Thyroid gland (tissue), 4 donors: ENCODE measurements at places on chromosomes 7 and 10. TPM values are rescaled to one million over a fixed set of nuclear protein-coding genes. Genes with fewer than 3 reads are reported as not detected.

- peak overlapping the region; percentile 100 for H3K27ac ChIP-seq
- peaks cover 62% of the 10 kb centered on the region for H3K4me1 ChIP-seq
- no peaks in the 10 kb centered on the region for H3K36me3 ChIP-seq
- H3K4me3 ChIP-seq = no peak overlapping the region
- DNase-seq = peak; percentile 73
These were observed 26.4 kb upstream of the KLF6 start for GRCh38 chr10:3811291-3811870.

Gene CACNB2
- 6.7 TPM for total RNA-seq

DNA sequence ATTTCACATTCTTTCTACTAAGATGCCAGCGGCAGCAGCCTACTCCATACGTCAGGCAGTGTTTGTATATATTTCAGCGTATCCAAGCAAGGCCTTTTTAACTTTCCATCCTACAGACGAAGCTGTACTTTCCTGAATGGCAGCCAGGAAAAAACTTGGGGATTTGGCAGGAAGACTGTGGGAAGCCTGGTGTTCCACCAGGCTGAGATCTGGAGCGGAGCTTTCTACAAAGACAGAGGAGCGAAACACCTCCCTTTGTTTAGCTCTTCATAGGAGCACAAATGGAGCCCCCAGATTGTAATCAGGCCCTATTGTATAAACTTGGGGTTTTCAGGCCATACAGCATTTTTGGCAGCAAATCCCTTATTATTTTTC, 143.8 kb downstream of the TES start:
- H3K27ac ChIP-seq = peak overlapping the region; percentile 93
- H3K27me3 ChIP-seq = no peaks in the 10 kb centered on the region
- H3K4me1 ChIP-seq = peaks cover 54% of the 10 kb centered on the region
- DNase-seq = peak; percentile 15

Gene PTTG1IP2
- not detected for total RNA-seq

Gene ADCY1
- total RNA-seq = 7.5 TPM

GRCh38 chr7:74474271-74474865, 20.7 kb downstream of the GTF2IRD1 start:
- no peaks in the 10 kb centered on the region for H3K36me3 ChIP-seq
- peak overlapping the region; percentile 80 for H3K27ac ChIP-seq
- peaks cover 59% of the 10 kb centered on the region for H3K4me1 ChIP-seq

Gene PLAC9
- 5.5 TPM for total RNA-seq

- H3K36me3 ChIP-seq = no peaks in the 10 kb centered on the region
- no peak for DNase-seq
- H3K4me1 ChIP-seq = no peaks in the 10 kb centered on the region
- H3K27ac ChIP-seq = no peak overlapping the region
- H3K27me3 ChIP-seq = no peaks in the 10 kb centered on the region
These were observed 260.2 kb downstream of the AUTS2 start for GRCh38 chr7:69858471-69858870.

Gene VGF
- not detected for total RNA-seq

DNA sequence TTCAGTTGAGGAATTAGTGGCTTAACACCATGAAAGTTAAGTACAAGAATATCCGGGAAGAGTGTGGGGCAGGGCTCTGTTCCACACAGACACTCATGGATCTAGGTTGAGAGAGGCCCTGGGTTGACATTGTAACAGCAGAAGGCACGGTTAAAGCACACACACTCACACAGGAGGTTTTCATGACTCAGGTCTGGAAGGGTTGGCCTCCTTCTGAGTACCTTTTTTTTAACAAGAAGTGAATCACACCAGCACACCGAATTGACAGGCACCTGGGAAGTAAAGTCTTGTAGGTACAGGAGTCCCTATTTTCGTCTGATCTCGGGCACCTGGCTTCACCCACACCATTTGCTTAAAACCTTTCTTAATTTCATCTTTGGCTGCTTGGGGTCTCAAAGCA, 509.4 kb upstream of the ADARB2 start:
- no peak overlapping the region for H3K4me3 ChIP-seq
- no peaks in the 10 kb centered on the region for H3K27me3 ChIP-seq
- no peaks in the 10 kb centered on the region for H3K4me1 ChIP-seq
- H3K36me3 ChIP-seq = no peaks in the 10 kb centered on the region
- no peak for DNase-seq

Gene GJC3
- not detected for total RNA-seq

Gene CYP26A1
- not detected for total RNA-seq

Gene TMEM273
- 4.2 TPM for total RNA-seq

DNA sequence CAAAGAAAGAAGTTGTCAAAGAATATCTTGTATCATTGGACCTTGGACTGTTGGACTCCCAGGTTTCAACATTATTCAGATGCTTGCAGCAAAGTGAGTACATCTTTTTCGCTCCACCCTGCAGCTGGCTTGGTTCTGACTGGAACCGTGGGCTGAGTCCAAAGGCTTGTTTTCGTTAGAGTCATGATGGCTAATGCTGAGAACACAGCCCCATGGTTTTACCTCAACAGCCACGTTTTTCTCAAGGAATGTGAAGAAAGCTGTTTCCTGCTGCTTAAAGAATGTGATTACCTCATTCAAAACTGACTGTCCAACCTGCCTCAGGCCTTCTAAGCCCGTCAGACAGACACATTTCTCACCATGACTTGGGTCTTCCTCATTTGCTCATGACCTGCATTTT, 69.5 kb downstream of the STEAP1B start:
- H3K4me1 ChIP-seq = no peaks in the 10 kb centered on the region
- H3K27ac ChIP-seq = no peak overlapping the region
- DNase-seq = no peak
- H3K4me3 ChIP-seq = no peak overlapping the region
- no peaks in the 10 kb centered on the region for H3K27me3 ChIP-seq

DNA sequence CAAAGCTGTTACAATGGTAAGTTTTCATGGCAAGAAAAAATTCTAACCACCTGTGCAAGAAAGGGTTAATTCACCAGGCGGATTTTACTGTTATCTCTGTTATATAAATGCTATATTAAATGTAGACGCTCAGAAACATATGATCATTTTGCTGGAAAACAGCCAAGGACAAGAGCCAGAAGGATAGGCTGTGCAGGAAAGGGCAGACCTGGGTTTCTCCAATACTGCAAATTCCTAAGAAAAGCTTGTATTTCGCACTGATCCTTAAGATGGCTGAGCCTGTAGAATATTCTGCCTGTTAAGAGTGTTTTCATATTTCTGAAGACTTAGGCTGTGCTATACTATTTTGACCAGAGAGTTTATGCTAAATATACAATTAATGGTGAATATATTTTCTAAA, 564.1 kb upstream of the KCND2 start:
- H3K27me3 ChIP-seq = no peaks in the 10 kb centered on the region
- no peaks in the 10 kb centered on the region for H3K36me3 ChIP-seq
- H3K27ac ChIP-seq = peak overlapping the region; percentile 30
- H3K4me1 ChIP-seq = peaks cover 35% of the 10 kb centered on the region

DNA sequence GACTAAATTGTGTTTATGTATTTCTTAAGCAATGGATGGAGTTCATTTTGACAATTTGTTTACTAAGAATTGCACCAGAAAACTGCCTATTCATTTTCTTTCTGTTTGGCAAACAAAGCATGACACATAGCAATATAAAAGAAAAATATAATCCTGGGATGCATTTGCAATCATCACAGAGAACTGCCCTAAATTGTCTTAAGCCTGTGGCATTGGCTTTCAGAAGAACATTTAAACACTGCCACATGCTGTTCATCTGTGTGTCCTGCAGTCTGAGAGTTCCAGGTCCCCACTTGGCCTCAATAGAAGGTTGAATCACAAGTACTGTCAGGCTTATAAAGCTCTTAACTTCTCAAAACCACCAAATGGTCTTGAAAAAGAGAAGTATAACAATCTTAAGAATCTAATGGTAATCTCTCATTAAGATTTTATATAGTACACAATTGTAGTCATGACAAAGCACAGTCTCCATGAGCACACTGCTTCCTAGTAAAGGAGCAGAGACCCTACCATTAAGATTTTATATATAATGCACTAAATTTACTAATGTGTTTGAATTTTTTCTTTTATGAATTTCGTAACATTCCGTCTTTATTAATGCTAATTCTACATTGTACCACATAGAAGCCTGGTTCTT, 29.9 kb downstream of the RNLS start:
- DNase-seq = peak; percentile 60
- H3K27me3 ChIP-seq = no peaks in the 10 kb centered on the region
- H3K36me3 ChIP-seq = no peaks in the 10 kb centered on the region

DNA sequence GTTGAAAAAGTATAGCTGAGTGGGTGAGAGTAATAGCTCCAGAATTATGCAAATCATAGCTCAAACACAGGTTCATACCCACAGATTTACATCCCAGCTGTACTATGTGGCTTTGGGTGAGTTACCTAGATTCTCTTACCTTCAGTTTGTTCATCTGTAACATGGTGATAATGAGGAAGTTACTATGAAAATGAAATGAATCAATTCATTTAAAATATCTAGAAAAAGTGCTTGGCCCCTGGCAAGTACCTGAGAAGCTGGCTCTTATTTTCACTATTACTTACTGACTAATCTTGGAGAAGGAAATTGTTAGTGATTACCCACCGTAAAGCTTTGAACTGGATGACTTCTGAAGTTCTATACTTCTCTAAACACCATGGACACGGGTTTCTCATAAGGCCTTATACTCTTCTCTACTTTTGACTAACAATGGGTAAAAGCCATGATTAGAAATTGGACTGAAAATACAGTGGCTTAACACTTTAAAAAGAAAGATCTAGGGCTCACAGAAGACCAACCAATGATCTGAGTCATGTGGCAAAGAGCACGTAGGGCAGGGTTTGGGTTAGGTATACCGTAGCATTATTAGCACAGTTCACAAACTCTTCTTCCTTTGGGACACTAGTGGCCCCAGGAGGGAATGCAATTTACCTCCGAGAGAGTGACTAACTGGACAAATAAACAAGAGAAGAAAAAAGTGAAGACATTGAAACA, 149.2 kb downstream of the PLPP4 start:
- no peaks in the 10 kb centered on the region for H3K27me3 ChIP-seq
- no peaks in the 10 kb centered on the region for H3K36me3 ChIP-seq
- no peaks in the 10 kb centered on the region for H3K4me1 ChIP-seq
- no peak overlapping the region for H3K4me3 ChIP-seq

Gene STRIP2
- total RNA-seq = 0.54 TPM

DNA sequence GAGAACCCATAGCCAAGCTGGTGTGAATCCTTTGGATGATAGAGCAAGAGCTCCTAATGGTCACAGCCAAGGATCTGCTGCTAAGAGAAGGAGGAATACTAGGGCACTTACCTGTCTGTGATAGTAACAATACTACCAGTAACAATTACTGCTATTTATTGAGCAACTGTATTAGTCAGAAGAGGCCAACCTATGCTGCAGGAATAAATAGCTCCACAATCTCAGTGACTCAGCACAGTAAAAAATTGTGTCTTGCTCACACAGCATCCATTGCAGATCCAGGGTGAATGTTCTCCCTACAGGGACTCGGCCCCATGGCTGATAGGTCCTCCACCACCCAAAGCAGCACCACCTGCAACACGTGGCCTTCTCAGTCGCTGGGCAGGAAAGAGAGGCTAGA, 257.6 kb upstream of the ZMIZ1 start:
- DNase-seq = no peak
- H3K27ac ChIP-seq = no peak overlapping the region
- no peak overlapping the region for H3K4me3 ChIP-seq
- H3K4me1 ChIP-seq = no peaks in the 10 kb centered on the region
- no peaks in the 10 kb centered on the region for H3K27me3 ChIP-seq

Gene VIPR2
- total RNA-seq = 0.33 TPM

GRCh38 chr10:73837072-73837471, 25.7 kb upstream of the NDST2 start:
- no peak overlapping the region for H3K27ac ChIP-seq
- DNase-seq = no peak
- no peaks in the 10 kb centered on the region for H3K27me3 ChIP-seq
- H3K4me1 ChIP-seq = no peaks in the 10 kb centered on the region

- no peaks in the 10 kb centered on the region for H3K36me3 ChIP-seq
- H3K4me1 ChIP-seq = no peaks in the 10 kb centered on the region
- no peaks in the 10 kb centered on the region for H3K27me3 ChIP-seq
- DNase-seq = no peak
- H3K4me3 ChIP-seq = no peak overlapping the region
These were observed 55.4 kb upstream of the CDC14C start for GRCh38 chr7:48868916-48869315.

DNA sequence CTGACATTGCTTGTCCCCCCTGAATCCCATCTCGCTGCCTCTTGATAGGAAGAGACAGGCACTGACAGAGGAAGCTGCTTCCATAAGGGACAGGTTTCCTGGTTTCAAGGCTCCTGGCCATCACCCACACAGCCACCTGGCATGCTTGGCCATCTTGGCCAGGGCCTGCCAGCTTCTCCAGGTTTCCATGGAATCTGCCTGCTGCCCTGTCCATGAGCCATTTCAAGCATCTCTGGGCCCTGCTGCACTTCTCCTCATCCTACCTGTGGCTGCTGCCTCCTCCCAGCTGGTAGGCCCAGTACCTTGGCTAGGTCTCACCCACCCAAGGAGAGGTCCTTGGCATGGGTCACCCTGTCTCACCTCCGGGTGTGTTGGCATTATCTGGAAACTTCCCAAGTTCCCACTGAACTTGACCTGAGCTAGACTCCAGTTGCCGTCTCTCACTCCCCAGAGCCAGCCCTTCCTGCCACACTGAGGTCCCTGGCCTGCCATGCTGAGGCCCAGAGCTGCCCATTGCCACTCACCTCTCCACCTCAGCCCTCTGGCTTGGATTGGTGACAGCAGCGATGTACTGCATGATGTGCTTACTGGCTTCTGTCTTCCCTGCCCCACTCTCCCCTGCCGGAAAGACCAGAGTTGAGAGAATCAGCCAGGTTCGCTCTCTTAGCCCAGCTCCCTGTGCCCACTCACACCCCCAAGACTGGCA, 2.6 kb downstream of the MYO1G start:
- no peaks in the 10 kb centered on the region for H3K36me3 ChIP-seq
- H3K4me1 ChIP-seq = peaks cover 35% of the 10 kb centered on the region
- peak overlapping the region; percentile 47 for H3K27ac ChIP-seq
- no peaks in the 10 kb centered on the region for H3K27me3 ChIP-seq

GRCh38 chr10:49141541-49142332, 7.9 kb upstream of the FAM170B start:
- H3K4me1 ChIP-seq = peaks cover 3% of the 10 kb centered on the region
- H3K36me3 ChIP-seq = no peaks in the 10 kb centered on the region
- no peak overlapping the region for H3K4me3 ChIP-seq
- no peak for DNase-seq
- no peaks in the 10 kb centered on the region for H3K27me3 ChIP-seq

- no peak for DNase-seq
- H3K4me3 ChIP-seq = no peak overlapping the region
- no peaks in the 10 kb centered on the region for H3K36me3 ChIP-seq
- peaks cover 19% of the 10 kb centered on the region for H3K4me1 ChIP-seq
- no peak overlapping the region for H3K27ac ChIP-seq
These were observed 26.2 kb downstream of the CUX1 start for GRCh38 chr7:101843293-101844271.

Gene DGKI
- 45.4 TPM for total RNA-seq

DNA sequence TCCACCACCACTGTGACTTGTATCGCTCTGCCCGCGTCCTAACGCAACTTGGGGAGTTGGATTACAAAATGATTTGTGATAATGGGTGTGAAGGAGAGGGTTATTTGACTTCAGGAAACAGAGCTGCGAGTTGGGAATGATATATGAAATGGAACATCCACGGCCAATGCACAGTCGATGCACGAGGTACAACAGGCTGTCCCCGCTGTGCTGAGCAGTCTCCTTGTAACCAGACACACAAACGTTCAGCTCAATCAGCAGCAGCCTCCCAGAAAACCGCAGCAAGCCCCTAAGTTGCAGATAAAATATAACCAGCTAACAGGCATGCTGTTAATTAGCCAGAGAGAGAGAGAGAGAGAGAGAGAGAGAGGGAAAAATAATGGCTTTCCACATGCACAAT, 332.7 kb upstream of the MGMT start:
- H3K27ac ChIP-seq = no peak overlapping the region
- H3K27me3 ChIP-seq = no peaks in the 10 kb centered on the region
- H3K4me1 ChIP-seq = no peaks in the 10 kb centered on the region
- DNase-seq = no peak
